ENCODE measurements at places on chromosomes 11 and 22.
A peak's percentile ranks its signal among the peaks of the same experiment; 100 is the strongest.

- DNase-seq, result no peak
Measured at GRCh38 chr11:3826721-3827120, 14.0 kb downstream of the RHOG start.

- no peak for DNase-seq
Measured at GRCh38 chr11:76604081-76604625, 66.4 kb downstream of the LRRC32 start.

DNA sequence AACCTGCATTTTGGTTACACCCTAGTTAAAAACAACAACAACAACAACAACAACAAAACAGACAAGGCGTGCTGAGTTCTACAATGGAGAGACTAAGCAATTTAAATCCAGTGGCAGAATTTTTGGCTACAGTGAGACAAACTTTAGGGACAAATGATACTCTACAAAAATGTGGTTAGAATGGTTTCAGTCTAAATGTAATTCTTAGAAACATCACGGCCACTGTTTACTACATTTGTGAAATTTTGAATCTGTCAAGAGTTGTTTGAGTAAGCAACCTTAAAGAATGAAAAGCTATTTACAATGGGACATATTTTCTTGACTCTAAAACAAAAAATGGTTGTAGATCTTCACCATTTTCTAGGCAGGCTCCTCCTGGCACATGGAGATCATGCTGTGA lies 259.4 kb downstream of the SWAP70 start:
- DNase-seq, result no peak

DNA sequence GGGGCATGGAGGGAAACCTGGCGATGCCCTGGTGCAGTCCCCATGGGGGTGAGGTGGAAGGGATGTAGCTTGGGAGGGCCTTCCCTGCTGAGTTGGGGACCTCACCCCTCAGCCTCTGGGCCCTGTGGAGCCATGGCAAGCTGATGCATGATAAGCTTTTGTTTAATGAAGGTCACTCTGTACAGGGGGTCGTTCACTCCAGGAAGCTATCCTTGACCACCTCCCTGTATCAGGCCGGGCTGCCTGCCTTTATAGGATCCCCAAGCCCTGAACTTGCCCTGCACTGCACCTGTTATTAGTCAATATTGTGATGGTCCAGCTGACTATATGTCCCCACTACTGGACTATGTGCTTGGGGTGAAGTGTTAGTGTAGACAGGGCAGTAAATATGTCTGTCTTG lies 49.7 kb upstream of the MYEOV start:
- DNase-seq, result no peak

DNA sequence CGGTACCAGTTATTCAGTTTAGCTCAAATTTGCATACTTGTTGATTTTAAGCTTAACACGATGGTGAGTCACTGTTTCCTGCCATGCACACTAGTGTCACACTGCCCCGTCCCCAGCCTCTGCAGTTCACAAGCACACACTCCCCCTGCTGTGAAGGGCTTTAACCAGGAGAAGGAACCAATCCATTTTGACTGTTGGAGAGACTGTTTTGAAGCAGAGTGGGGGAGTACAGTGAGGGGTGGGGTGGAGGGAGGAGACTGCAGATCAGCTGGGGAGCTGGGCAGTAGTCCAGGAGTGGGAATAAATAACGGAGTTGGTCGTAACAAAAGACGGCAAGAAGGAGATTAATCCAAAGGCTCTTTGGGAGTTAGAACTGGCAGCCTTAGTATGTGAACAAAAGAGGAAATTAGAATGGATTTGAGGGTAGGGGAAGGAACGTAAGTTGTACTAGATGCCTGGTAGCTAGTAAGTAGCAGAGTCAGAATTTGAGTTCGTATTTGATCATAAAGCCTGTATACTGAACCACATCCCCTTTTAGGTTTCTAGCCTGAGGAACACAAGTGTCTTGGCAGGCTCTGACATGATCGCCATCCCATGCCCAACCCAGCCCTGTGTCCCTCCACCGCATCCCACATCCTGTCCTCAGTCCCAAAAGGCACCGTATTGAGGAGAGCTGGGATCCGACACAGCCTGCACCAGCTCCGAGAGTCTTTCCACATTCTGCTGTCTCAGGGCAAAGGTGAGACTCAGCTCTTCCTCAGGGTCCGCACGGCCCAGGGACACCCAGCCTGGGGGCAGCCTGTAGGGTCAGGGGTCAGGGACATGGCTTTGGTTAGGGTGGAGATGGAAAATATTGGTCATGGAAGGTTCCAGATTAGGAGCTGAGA lies 862 bp downstream of the TPP1 start:
- DNase-seq, result peak; percentile 17

GRCh38 chr11:11948242-11948947 lies 60.0 kb downstream of the DKK3 start:
- DNase-seq, result no peak

GRCh38 chr11:79113054-79113690 lies 327.7 kb downstream of the TENM4 start:
- no peak for DNase-seq
